ENCODE measurements at places on chromosomes 5 and 9.

DNA sequence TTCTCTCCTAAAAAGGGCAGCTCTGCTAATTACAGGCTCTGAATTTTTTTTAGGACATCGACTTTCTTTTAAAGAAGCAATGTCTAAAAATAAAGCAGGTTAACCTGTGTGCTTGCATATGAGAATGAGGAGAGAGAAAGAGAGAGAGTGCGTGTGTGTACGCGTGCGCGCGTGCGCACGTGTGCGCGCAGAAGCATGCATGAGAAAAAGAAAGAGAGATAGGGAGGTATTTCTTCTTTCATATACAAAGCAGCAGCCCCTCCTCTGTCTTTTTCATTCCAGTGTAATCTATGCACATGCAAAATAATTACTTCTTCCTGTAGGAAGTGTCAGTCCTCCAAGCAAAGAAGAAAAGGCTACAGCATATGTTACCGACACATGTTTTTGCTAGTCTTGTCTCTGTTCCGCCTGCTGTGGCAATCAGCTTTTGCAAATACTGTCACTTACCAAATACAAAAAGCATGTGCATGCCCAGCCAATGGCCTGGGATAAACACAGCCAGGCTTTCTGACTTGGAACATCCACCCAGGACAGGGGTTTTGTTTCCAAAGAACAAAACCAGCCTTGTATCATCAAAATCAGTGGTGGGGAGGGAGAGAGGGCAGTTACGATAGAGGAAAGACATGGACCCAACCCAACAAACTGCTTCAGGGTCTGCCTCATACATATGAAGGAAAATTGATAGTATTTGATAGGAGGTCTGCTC, 252.3 kb upstream of the SLC24A2 start:
- DNase-seq: no peak

GRCh38 chr5:147966326-147966725, 60.0 kb upstream of the C5orf46 start:
- DNase-seq: no peak

GRCh38 chr5:127746756-127747155, 43.6 kb downstream of the CCDC192 start:
- DNase-seq: peak; percentile 68

GRCh38 chr9:109986521-109986991, 206.6 kb downstream of the PALM2AKAP2 start:
- DNase-seq: peak; percentile 96

GRCh38 chr5:143350751-143351602, 52.5 kb downstream of the NR3C1 start:
- peak; percentile 83 for DNase-seq

GRCh38 chr5:90161414-90161813, 248.1 kb downstream of the CETN3 start:
- peak; percentile 84 for DNase-seq

DNA sequence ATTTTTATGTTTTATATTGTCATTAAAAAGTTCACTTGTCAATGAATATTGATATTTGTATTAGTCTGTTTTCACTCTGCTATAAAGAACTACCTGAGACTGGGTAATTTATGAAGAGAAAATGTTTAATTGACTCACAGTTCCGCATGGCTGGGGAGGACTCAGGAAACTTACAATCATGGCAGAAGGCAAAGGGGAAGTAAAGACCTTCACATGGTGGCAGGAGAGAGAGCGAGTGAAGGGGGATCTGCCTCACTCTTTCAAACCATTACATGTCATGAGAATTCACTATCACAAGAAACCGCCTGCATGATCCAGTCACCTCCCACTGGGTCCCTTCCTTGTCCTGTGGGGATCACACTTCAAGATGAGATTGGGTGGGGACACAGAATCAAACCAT, 27.4 kb downstream of the SRD5A1 start:
- DNase-seq: no peak

DNA sequence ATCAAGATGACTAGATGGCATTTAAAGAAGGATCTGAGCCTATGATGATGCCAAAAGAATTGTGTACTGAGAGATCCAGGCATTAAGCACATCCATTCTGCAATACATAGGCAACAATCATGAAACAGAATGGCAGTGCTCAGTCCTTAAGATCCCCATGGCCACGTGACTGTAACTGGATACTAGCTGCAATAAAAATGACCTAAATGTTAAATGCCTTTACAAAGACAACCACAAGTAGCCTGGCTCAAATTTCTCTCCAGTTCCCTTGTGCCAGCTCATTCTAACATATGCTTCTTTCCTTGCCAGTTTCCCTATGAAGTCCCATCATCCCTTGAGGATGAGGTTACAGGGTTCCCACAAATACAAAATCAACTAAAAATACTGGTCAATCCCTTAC, 148.3 kb upstream of the GHR start:
- DNase-seq: peak; percentile 13

DNA sequence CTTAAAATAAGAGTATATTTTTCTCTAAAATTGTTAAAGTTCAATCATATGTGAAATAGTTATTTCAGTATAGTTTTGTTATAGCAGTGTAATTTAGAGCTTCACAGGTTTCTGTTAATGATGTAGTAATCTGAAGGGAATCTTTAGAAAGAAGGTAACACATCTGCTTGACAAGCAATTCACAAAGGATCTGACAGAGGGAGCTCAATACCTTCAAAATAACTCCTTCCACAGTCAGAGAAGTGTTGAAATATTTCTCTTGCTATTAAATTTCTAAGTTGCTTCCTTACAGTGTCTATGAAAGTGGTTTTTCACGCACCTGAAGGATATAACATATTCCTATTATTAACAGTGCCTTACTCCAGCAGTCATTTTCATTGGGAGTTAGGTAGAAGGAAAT, 44.9 kb downstream of the SLC25A51 start:
- DNase-seq: peak; percentile 69

DNA sequence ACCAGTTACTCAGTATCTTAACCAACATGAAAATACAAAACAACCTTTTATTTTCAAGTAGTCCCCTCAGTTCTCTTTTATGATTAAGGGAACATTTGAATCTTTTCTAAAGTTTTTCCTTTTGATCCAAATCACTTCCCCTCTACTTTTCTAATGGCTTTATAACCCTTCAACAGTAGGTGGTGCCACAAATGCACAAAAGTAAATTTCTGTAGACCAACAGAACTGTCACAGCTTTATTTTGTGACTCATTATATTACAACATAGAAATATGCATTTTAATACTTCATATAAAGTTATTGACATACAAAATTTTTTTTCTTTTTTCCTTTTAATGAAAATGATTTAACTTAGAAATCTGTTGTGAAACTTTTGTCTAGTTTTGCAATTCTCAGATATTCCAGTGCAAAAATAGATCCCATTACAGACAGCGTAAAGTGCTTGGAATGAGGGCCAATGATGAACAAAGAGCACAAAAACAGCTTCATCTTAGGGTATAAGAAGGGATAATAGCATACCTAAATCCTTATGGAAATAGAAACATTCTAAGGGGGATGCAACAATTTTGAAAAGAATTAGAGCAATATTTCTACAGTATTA, 17.0 kb downstream of the NIPSNAP3B start:
- peak; percentile 66 for DNase-seq

DNA sequence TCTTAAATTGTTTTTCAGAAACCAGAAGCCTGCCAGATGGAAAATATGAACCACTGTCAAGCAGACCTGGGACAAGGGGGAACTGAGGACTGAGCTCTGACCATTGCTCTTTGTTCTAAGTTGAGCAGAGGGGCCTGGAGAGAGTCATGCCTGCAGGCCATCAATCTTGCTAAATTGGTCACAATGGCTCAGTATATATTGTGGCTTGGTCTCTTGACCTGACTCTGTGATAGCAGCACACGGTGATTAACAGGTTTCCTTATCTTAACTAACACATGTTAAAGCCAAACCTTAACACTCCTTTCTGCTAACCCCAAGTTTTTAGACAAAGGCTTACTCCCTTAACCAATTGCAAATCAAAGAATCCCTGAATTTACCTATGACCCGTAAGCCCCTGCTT, 1281.2 kb upstream of the NUDT12 start:
- DNase-seq: no peak

GRCh38 chr5:110757118-110757729, 18.4 kb downstream of the SLC25A46 start:
- DNase-seq: peak; percentile 81
